ENCODE measurements at places on chromosomes 12 and 14.

- H3K4me3 ChIP-seq, result no peak overlapping the region
- no peak for DNase-seq
- no peaks in the 10 kb centered on the region for H3K27me3 ChIP-seq
These were observed 9.5 kb upstream of the CRADD start for GRCh38 chr12:93667672-93668071.

- no peaks in the 10 kb centered on the region for H3K4me1 ChIP-seq
- H3K27ac ChIP-seq, result no peak overlapping the region
- no peaks in the 10 kb centered on the region for H3K36me3 ChIP-seq
- H3K4me3 ChIP-seq, result no peak overlapping the region
- no peak for DNase-seq
These were observed 2.4 kb upstream of the HOXC4 start for GRCh38 chr12:54051026-54051842.

GRCh38 chr14:72801381-72801812, 92.5 kb downstream of the DPF3 start:
- H3K36me3 ChIP-seq, result peaks cover 2% of the 10 kb centered on the region
- H3K27me3 ChIP-seq, result peaks cover 19% of the 10 kb centered on the region
- H3K27ac ChIP-seq, result no peak overlapping the region
- H3K4me1 ChIP-seq, result peaks cover 10% of the 10 kb centered on the region
- H3K4me3 ChIP-seq, result no peak overlapping the region

GRCh38 chr12:62194616-62195015, 65.6 kb upstream of the USP15 start:
- no peak overlapping the region for H3K4me3 ChIP-seq
- no peaks in the 10 kb centered on the region for H3K4me1 ChIP-seq
- no peak overlapping the region for H3K27ac ChIP-seq
- DNase-seq, result no peak
- peaks cover 12% of the 10 kb centered on the region for H3K36me3 ChIP-seq
- peaks cover 25% of the 10 kb centered on the region for H3K27me3 ChIP-seq

- no peaks in the 10 kb centered on the region for H3K36me3 ChIP-seq
- H3K4me1 ChIP-seq, result peaks cover 3% of the 10 kb centered on the region
- H3K27ac ChIP-seq, result no peak overlapping the region
- H3K27me3 ChIP-seq, result no peaks in the 10 kb centered on the region
- H3K4me3 ChIP-seq, result no peak overlapping the region
These were observed 35.5 kb downstream of the STXBP6 start for GRCh38 chr14:25014440-25014839.

- no peak overlapping the region for H3K27ac ChIP-seq
- DNase-seq, result no peak
These were observed 14.7 kb downstream of the BLTP3B start for GRCh38 chr12:100127766-100128511.

DNA sequence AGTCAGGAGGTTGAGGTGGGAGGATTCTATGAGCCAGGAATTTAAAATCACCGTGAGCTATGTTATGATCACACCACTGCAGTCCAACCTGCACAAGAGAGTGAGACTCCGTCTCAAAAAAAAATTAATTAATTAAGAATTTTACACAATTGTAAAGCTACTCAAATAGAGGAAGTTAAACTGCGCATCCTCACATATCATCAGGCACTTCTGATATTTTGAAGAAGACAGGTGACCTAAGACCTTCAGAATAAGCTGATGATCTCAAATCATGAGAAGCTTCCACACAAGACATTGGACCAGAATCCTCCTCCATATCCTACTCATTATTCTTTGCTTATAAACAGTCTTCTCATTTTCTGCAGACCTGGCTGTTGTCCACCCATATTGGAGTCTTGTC, 800.9 kb downstream of the TMEM121 start:
- peaks cover 26% of the 10 kb centered on the region for H3K36me3 ChIP-seq
- DNase-seq, result no peak
- no peak overlapping the region for H3K27ac ChIP-seq
- no peak overlapping the region for H3K4me3 ChIP-seq

DNA sequence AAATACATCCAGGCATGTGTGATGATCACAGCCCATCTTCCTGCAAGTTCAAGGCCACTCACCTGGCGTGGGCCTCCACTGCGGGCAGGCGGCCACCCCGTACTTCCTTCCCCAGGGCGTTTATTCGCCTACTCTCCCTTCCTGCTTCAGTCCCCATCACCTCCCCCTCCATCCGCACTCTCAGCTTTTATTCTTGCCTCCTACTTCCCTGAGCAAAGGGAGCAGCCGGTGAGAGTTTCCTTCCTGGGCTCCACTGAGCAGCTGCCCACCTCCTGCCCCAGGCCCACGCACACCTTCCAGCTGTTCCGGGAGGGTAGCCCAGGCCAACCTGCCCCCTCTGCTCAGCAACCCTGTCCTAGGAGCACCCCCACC, 4.1 kb downstream of the CYP46A1 start:
- no peaks in the 10 kb centered on the region for H3K4me1 ChIP-seq
- H3K4me3 ChIP-seq, result no peak overlapping the region
- no peak overlapping the region for H3K27ac ChIP-seq
- no peaks in the 10 kb centered on the region for H3K27me3 ChIP-seq
- no peak for DNase-seq

- no peaks in the 10 kb centered on the region for H3K27me3 ChIP-seq
- H3K27ac ChIP-seq, result no peak overlapping the region
- H3K36me3 ChIP-seq, result peaks cover 7% of the 10 kb centered on the region
- no peak overlapping the region for H3K4me3 ChIP-seq
- peaks cover 4% of the 10 kb centered on the region for H3K4me1 ChIP-seq
- no peak for DNase-seq
These were observed 21.2 kb upstream of the HSPB8 start for GRCh38 chr12:119157528-119157927.

- H3K27ac ChIP-seq, result no peak overlapping the region
- H3K4me1 ChIP-seq, result no peaks in the 10 kb centered on the region
- H3K36me3 ChIP-seq, result peaks cover 2% of the 10 kb centered on the region
- no peaks in the 10 kb centered on the region for H3K27me3 ChIP-seq
- peak; percentile 11 for DNase-seq
These were observed 374.7 kb downstream of the ALG10 start for GRCh38 chr12:34396861-34397590.

GRCh38 chr12:19138956-19139355, 9.4 kb downstream of the PLEKHA5 start:
- no peaks in the 10 kb centered on the region for H3K27me3 ChIP-seq
- peaks cover 6% of the 10 kb centered on the region for H3K4me1 ChIP-seq
- H3K4me3 ChIP-seq, result no peak overlapping the region
- DNase-seq, result no peak
- peaks cover 65% of the 10 kb centered on the region for H3K36me3 ChIP-seq
- no peak overlapping the region for H3K27ac ChIP-seq

DNA sequence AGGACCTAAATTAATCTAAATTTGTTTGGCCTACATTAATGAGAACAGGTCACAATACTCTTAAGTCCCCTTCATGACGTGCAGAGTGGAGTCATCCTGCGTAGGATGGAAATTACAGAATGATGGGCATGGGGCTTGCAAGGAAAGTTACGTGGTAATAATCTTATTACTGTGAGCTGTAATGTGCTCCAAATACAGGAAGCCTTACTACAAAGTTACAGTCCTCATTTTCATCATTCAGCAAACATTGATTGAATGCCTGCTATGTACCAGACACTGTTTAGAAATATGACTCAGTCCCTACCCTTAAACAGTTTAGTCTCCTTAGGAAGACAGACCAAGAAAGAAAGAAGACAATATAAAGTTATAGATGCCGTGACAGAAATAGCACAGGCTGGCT, 9.4 kb downstream of the HIGD1C start:
- no peaks in the 10 kb centered on the region for H3K27me3 ChIP-seq
- no peak overlapping the region for H3K4me3 ChIP-seq
- no peak for DNase-seq
- no peak overlapping the region for H3K27ac ChIP-seq
- no peaks in the 10 kb centered on the region for H3K4me1 ChIP-seq

DNA sequence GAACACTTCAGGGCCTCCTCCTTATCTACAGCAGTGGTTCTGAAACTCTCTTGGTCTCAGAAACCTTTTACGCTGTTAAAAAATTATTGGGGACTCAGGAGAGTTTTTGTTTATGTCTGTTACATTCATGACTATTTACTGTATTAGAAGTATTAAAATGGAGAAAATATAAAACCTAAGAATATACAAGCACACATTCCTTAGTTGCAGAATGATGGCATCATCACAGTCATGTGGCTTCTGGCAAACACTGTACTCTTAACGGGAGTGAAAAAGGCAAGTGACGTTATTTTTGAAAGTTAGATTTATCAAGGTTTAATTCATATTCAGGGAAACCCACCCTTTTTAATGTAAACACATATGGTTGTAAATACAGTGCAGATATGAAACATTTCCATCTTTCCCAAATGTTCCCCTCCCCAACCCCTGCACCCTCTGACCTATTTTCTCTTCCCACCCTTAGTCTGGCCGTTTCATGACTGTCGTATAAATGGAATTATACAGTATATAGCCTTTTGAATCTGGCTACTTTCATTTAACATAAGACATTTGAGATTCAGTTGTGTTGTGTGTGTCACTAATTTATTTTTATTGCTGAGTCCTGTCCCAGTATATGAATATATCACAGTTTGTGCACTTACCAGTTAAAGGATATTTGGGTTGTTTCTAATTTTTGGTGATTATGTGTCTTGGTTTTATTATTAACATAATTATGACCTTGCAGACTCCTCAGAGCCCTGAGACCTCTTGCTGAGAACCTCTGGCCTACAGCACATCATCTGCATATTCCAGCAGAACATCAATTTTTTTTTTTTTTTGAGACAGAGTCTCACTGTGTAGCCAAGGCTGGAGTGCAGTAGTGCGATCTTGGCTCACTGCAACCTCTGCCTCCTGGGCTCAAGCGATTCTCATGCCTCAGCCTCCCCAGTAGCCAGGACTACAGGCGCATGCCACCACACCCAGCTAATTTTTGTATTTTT, 457.0 kb downstream of the PCNX1 start:
- no peaks in the 10 kb centered on the region for H3K27me3 ChIP-seq
- no peak overlapping the region for H3K27ac ChIP-seq
- no peak overlapping the region for H3K4me3 ChIP-seq
- DNase-seq, result no peak
- peaks cover 4% of the 10 kb centered on the region for H3K4me1 ChIP-seq
- peaks cover 2% of the 10 kb centered on the region for H3K36me3 ChIP-seq

GRCh38 chr12:76633415-76633814, 73.8 kb upstream of the OSBPL8 start:
- H3K4me3 ChIP-seq, result no peak overlapping the region
- no peak overlapping the region for H3K27ac ChIP-seq
- no peaks in the 10 kb centered on the region for H3K27me3 ChIP-seq

- H3K27me3 ChIP-seq, result no peaks in the 10 kb centered on the region
- no peaks in the 10 kb centered on the region for H3K36me3 ChIP-seq
- no peak overlapping the region for H3K4me3 ChIP-seq
These were observed 166.0 kb downstream of the SLC38A4 start for GRCh38 chr12:46659824-46660223.

DNA sequence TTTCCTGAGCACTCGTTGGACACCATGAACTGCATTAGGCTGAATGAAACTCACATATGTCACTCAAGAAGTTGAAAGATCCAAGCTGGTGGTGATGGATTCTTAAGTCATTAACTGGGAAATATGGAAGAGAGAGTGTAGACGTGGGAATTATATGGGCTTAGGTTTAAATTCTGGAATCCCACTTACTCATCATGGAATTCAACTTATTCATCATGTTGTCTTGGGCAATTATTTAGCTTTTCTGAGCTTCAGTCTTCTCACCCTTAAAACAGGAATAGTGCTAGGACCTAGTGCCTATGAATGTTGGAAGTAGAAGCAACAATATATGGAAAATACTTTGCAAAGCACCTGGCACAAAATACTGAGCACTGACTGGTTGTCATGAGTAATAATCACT, 292.4 kb upstream of the TBX3 start:
- no peaks in the 10 kb centered on the region for H3K36me3 ChIP-seq
- no peaks in the 10 kb centered on the region for H3K27me3 ChIP-seq
- no peak overlapping the region for H3K27ac ChIP-seq
- DNase-seq, result no peak

GRCh38 chr14:41973178-41973577, 366.5 kb downstream of the LRFN5 start:
- no peak for DNase-seq
- H3K4me3 ChIP-seq, result no peak overlapping the region
- H3K36me3 ChIP-seq, result peaks cover 22% of the 10 kb centered on the region
- H3K27me3 ChIP-seq, result no peaks in the 10 kb centered on the region
- H3K27ac ChIP-seq, result no peak overlapping the region
- no peaks in the 10 kb centered on the region for H3K4me1 ChIP-seq

DNA sequence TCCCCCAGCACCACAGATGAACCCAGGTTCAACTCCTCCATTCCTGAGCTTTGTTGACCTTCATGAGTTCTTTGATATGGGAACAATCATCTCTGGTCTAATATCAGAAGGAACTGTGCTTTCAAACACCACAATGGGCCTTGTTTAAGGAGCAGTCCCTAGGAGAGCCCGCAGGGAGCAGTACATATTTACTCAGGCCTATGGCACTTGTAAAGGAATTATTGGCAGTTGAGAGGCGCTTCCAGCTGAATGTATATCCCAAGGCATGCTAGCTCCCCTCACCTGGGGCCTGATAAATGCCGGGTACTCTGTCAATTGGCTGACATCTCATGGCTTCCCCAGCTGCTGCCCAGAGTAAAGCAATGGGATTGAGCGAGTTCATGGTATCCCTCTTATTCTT, 76.2 kb downstream of the ZFP36L1 start:
- H3K4me3 ChIP-seq, result no peak overlapping the region
- DNase-seq, result no peak
- no peak overlapping the region for H3K27ac ChIP-seq
- no peaks in the 10 kb centered on the region for H3K27me3 ChIP-seq
- no peaks in the 10 kb centered on the region for H3K4me1 ChIP-seq

DNA sequence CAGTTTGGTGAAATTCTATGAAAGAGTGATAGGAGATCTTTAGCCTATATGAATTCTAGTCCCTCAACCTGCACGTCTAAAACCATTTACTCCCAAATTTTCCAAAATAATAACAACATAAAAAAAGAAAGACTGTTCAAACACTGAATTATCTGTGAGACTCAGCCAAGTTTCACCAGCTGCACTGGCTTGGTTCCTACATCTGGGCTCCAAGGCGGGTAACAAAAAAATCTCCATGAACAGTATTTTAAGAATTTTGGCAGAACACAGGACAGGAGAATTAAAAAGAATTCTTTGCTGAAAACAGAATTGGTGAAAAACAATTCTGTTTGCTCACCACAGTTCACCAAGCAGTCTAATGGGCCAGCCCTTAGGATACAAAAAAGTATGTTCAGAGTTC, 536.8 kb upstream of the ATP2B1 start:
- no peaks in the 10 kb centered on the region for H3K36me3 ChIP-seq
- no peaks in the 10 kb centered on the region for H3K27me3 ChIP-seq
- no peaks in the 10 kb centered on the region for H3K4me1 ChIP-seq
- DNase-seq, result no peak
- no peak overlapping the region for H3K27ac ChIP-seq

- no peak for DNase-seq
- H3K27me3 ChIP-seq, result no peaks in the 10 kb centered on the region
- H3K4me1 ChIP-seq, result no peaks in the 10 kb centered on the region
These were observed 53.8 kb upstream of the NPFF start for GRCh38 chr12:53560912-53561589.

Measured in H9 (cell line).